GM20000 (cell line): ENCODE measurements at places on chromosomes 1 and 21.

DNA sequence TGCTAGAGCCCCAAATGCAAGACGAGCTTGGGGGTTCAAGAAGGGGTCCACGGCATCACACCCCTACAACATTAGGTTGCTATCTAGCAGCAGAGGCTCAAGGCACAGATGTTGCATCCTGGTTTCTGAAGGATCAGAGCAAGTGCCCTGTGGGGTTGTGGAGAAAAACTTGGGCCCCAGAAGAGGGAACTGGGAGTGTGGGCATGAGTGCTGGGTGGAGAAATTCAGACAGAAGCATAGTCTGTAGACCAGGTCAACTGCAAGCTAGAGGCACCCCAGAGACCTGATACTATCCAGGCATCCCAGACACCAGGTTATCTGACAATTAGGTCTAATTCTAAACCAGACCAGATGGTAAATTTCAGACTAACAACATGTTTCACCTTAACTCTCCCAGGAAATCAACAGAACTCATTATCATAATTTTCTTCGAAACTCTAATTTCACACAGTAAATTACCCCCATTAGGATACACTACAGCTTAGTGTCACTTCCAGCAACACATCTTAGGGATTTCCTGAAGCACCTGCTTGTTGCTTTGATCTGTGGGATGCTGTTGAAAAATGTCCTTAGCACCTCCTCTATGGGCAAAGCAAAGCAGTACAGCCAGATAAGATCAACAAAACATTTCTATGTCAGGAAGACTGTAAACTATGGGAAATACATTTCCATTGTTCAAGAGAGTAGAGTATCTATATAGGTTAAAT, 179.3 kb downstream of the VAV3 start:
- DNase-seq: no peak

GRCh38 chr1:227780101-227781044, 35.1 kb upstream of the PRSS38 start:
- no peak for DNase-seq

DNA sequence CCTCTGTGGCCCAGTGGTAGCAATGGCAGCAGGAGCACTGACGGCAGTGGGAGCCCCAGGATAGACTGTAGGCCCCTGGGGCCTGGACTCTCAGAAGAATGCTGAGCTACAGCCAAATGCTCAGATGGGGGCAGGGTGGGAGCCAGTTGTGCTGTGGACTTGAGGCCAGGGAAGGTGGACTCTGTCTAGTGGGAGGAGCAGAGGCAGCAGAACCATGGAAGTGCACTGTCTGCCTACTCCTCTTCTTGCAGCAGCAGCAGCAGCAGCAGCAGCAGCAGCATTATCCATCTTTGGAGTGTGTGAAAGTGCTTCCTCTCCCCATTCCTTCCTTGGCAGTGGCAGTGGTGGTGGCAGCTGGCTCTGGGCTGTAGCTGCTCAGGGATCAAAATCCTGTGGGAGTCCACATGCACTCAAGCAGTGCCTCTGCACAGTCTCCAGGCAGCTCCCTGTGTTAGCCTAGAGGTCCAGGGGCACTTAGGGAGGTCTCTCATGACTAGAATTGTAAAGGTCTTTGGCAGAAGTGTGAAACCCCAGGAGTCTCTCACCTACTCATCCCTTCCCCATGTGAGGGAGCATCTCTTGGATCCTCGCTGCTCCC, 917.9 kb upstream of the B3GALT2 start:
- no peak for DNase-seq

DNA sequence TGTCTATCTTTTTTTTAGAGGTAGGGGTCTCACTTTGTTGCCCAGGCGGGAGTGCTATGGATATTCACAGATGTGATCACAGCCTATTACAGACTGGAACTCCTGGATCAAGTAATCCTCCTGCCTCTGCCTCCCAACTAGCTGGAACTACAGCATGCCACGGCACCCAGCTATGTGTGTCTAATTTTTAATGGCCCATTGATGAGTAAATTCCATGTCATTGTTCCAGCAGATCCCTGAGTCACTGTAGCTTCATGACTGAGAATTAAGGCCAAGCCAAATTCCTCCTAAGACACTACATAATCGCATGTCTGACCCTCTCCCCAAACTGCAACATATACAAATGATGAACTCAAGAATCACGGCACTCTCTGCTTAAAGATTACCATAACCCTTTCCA, 84.2 kb upstream of the RGS2 start:
- no peak for DNase-seq

- DNase-seq: no peak
Observed at GRCh38 chr1:4786055-4786454, 131.6 kb downstream of the AJAP1 start.

DNA sequence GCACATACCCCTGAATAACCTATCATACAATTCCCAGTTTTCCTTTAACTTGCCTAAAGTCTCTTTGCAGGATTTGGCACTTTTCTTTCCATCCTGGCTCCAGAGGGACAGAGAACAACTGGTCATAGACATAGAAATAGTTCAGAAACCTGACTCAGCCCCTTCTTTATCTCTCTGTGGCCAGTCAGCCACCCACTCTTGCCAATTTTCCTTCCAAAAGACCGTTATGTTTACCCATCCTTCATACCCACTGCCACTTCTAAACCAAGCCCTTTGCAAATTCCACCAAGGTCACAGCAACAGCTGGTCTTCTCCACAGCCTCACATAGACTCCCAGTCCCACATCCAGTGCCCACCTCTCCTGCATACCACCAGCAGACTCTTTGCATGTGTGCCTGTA, 127.2 kb upstream of the FGGY start:
- no peak for DNase-seq

GRCh38 chr1:201608635-201609395, 69.9 kb downstream of the NAV1 start:
- DNase-seq: no peak

GRCh38 chr1:172255223-172255560, 165.3 kb upstream of the C1orf105 start:
- DNase-seq: no peak

- DNase-seq: no peak
Observed at GRCh38 chr1:100145116-100145515, 12.2 kb downstream of the TRMT13 start.

DNA sequence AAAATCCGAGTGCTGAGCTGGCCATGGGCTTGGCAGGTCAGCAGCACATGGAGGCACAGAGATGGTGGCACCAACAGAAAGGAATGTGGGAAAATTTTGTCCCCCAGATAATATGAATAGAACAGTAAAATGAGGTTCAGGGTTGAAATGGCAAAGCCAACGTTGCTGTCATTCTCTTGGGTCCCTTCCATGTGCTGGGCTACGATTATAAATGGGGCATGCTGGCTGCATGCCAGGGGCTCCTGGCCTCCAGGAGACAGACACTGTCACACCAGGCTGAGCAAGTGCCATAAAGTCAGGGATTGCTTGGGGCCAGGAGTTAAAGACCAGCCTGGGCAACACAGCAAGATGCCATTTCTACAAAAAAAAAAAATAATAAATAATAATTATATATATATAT, 77.1 kb downstream of the TOMM20 start:
- DNase-seq: no peak

- DNase-seq: no peak
Observed at GRCh38 chr1:164602480-164603093, 43.6 kb downstream of the PBX1 start.

DNA sequence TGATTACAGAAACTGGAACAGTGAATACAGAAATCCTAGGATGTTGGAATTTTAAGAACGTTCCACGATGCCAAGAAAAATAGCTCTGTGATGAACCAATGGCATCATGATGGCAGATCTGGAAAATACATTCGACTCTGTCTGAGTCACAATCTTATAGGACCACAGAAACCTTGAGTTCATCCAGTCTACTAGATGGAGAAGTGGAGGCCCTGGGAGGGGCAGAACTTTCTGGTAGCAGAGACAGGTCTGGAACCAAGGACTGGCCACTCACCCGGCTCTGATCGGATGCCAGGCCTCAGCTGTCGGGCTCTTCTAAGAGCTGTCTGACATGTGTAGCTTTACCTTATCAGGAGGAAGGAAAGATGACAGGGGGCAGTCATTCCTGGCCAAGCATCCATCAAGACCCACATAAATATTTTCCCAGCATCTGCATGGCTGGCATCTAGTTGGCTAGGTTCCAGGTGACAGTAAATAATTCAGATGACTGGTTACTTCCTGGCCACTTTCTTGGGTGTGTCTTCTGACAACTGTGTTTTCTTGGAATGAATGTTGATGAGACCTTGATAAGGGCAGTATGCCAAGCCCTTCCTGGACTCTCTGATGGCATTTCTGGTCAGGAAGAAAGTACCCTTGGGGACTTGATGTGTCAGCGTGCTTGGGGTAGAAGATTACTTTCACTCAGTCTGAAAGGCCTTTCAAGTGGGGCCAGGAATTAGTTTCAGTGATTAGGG, 72.6 kb upstream of the TRABD2B start:
- DNase-seq: no peak

- no peak for DNase-seq
Observed at GRCh38 chr1:17640393-17640792, 100.9 kb downstream of the ARHGEF10L start.

- DNase-seq: no peak
Observed at GRCh38 chr21:26818906-26819305, 26.3 kb downstream of the ADAMTS1 start.

GRCh38 chr1:38776466-38777065, 83.0 kb downstream of the RRAGC start:
- no peak for DNase-seq

GRCh38 chr1:57489358-57490036, 65.6 kb upstream of the DAB1 start:
- no peak for DNase-seq

GRCh38 chr1:220631238-220631815, 58.8 kb upstream of the C1orf115 start:
- DNase-seq: no peak

DNA sequence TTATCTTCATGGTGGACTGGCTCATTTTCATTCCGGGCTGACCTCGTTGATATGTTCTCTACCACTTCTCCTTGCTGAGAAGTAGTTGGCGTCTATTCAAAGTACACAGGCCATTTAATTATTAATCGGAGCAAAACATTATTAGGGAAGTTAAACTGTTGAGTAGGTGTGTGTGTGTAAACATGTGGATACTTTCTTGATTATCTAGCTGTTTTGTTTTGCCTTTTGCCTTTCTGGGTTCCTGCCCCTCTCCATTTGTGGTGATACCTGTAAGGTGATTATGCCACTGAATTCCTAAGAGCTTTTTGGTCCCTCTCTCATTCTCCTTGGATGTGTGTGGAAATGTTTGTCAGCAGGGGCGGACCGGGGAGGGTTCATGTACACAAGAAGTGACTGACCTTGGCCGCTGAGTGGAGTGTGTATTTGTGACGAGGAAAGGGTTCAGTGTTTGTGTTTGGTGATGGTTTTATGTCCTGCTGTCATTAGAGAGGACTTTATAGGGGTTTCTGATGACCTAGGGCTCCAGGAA, 56.6 kb upstream of the PPP2R5A start:
- DNase-seq: no peak

- DNase-seq: no peak
Observed at GRCh38 chr21:42120101-42120902, 49.2 kb downstream of the UMODL1 start.

GRCh38 chr1:178039891-178040290, 54.0 kb upstream of the RASAL2 start:
- no peak for DNase-seq

DNA sequence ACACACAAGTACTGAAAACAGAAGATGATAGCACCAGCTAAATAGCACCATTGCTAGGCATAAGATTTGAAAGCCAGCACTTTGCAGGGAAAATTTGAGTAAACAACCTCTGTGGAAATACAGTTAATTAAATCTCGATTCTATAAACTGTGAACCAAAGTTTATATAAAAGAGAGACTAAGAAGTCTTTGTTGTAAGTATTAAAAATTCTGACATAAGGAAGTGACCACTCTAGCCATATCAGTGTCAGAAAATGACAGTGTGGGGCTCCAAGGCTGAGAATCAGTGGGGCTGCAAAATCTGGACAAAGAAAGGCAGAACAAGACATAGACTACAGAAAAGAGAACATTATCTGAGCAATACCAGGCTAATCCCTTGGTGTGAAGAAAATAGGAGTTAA, 292.2 kb downstream of the ST6GALNAC3 start:
- DNase-seq: no peak

- no peak for DNase-seq
Observed at GRCh38 chr1:17465228-17465627, 25.8 kb upstream of the RCC2 start.

- DNase-seq: no peak
Observed at GRCh38 chr1:151825204-151825603, 6.4 kb downstream of the RORC start.

DNA sequence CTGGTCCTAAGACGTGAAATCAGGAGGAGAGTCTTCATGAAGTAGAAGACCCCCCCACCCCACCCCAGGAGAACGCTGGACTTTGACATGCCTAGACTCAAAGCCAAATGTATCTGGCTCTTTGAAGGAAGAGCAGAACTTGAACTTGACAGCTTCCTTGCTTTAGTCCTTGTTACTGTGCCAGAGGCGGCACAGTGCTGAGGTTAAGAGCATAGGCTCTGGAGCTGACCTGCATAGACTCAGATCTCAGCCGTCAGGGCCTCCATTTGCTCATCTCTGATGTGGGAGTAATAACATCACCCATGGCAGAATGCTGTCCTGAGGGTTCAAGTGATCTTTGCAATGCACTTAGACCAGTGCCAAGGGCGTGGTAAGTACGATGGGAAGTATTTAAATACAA, 39.0 kb downstream of the COL6A1 start:
- DNase-seq: no peak

DNA sequence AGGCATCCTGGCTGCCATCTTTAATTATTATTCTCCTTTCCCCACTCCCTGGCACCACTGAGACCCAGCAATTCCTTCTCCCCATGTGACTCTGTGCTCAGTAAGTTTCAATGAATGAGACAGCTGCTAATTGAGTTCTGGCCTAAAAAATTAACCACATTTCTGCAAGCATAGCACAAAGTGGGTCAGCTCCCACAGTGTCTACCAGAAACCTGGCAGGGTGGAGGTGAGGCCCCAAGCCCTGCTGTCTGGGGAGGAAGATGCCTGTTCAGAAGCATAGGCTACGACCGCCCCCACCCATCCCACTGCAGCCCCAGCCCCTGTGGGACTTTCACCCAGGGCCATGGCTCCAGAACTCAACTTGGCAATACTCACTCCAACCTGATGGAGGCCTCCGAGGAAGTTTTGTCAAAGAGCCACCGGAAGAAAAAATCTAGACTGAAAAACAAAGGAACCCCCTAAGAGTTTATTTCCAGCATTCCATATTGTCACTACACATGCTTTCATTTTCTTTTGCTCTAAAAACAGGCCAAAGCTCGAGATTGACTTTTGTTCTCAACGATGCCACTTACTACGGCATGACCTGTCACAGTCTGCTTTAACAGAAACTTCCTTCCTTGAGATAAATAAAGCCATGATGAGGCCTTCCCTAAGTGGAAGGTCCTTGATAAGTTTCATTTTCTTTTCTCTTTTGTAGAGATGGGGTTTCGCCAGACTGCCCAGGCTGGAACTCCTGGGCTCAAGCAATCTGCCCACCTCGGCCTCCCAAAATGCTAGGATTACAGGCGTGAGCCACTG, 26.5 kb downstream of the TMEM63A start:
- no peak for DNase-seq

DNA sequence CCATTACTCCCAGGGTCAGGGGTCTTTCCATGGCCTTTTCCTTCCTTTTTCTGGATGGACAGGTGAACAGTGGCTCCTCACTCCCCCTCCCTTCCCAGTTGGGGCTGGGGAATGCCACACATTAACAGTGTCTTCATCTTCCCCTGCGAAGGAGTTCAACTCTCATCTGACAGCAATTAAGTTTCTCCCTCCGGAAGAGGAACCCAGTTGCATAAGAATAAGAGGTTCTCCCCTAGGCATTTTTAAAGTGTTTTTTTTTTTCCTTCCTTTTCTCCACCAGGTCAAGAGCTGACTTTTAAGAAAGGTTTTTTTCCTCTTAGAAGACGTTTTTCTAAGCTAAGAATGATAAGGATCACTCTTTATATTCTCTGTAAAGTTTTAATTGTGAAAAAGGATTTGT, 42.3 kb upstream of the FASLG start:
- DNase-seq: no peak
